Right cardiac atrium (tissue), 5 donors: ENCODE measurements at places on chromosomes 2 and 18.
A peak's percentile ranks its signal among the peaks of the same experiment; 100 is the strongest.

DNA sequence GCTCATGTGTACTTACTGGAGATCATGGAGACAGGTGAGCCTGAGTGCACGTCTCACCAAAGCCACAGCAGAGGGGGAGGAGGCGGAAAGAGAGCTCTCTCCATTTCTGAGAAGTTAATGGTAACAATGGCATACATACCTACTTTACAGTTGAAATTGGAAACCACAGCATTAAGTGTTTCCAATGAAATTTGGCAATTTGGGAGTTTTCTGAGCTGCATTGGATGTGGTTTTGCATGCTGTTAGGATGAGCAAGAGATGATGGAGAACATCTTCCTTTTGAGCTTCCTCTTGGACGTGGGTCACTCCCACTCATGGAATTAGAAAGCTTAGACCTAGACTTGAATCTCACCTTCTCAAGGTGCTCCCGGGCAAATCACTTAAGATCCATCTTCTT is 25.5 kb upstream of the IL37 start:
- DNase-seq = no peak

DNA sequence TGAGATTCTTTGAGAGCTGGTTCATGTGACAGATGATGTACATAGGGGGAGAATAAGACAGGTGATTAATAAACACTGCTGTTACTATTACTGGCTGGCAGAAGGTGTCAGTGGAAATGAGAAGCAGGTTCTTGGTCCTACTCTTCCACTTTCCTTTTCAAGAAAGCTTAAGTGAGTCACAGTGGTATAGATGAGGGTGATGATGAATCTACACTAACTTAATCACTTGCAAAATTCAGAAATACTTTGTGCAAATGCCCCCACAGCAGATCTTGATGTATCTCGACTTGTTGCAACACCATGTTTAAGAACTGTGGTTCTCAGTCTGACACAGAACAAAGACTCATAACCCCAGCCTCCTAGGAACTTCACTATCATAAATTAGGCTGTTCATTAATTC is 35.9 kb upstream of the MGAT5 start:
- DNase-seq = no peak

DNA sequence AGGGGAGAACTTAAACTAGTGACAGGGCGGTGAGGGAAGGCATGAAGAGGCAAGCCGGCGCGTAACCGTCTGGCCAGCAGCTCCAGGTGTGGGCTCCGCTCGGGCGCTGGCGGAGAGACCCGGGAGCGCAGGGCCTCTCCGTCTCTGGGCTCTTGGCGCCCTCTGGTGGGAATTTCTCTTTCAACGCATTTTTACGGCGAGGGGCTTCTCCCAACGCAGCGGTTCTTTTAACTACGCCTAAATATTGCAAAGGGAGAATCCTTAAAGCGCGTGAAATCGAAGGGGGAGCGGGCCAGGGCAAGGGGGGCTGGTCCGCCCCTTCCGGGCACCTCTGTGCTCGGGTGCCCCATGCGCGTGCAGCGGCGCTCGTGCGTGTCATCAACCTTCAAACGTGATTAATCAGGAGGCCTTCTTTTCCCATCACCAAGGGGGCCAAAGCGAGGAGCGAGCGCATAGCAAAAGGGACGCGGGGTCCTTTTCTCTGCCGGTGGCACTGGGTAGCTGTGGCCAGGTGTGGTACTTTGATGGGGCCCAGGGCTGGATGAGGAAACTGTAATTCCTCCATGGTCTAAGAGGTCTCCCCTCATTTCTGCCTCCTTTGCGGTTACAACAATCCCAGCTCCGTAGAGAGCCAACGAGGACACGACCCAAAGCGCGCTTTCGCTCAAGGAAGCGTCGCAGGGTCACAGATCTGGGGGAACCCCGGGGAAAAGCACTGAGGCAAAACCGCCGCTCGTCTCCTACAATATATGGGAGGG is 762 bp upstream of the GAD1 start:
- peak; percentile 75 for DNase-seq

GRCh38 chr2:145302886-145303285 is 783.0 kb upstream of the ZEB2 start:
- DNase-seq = no peak

GRCh38 chr2:176147210-176147799 is 4.0 kb upstream of the HOXD4 start:
- DNase-seq = no peak

GRCh38 chr2:144137705-144138428 is 382.1 kb downstream of the ZEB2 start:
- DNase-seq = no peak

- DNase-seq = peak; percentile 16
Observed at GRCh38 chr2:170155022-170155722, 22.8 kb upstream of the MYO3B start.

DNA sequence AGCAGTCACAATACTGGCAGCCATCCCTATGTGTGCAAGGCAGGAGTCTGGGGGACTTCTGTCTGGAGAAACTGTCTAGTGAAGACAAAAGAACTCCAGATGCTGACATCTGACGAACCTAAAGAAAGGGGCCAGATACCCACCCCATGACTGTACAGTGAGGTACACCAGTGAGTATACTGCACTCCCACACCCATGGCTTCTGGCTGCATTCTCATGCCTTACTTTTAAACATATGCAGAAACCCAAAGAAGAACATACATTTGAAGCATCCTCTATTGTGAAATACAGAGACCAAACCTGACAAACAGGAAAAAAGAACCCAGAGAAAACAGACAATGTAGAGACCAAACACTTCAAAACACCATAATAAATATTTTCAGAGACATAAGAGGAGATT is 102.2 kb downstream of the ACTR3 start:
- DNase-seq = no peak

- no peak for DNase-seq
Observed at GRCh38 chr18:44691148-44691925, 10.6 kb downstream of the SETBP1 start.

DNA sequence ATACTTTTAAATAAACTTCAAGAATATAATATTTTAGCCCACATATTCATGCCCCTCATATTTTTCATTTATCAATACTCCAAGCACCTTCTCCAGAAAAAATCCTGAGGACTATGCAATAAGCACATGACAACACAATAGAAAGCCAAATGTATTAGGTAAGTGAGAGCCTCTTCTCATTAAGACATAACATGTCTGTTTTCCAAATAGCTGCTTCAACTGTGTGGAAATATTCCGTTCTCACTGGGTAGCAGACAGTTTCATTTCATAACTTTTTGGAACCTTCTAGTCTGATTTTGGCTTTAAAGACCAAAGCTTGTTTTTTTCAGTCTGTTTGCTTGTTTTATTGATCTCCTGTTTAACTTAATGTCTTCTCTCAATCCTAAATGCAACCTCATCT is 137.8 kb downstream of the PIK3C3 start:
- no peak for DNase-seq

DNA sequence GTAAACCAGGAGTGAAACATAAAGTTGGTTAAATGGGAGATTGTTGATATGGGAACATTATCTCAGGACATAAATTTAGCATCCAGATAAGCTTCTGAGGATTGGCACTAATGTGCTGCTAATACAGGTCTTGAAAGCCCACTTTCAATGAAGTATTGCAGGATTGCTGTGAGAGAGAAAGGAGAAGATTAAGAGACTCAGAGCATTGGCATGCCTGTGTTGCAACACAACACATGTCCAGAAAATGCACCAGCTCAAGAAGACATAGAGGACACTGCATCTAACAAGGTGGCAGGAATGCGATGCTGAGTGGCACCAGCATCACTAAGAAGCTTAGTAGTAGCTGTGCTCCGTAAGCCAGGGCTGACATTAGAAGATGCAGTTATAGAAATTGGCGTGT is 728.9 kb downstream of the SUCLG1 start:
- no peak for DNase-seq

GRCh38 chr2:152134488-152135280 is 35.8 kb upstream of the CACNB4 start:
- DNase-seq = no peak

GRCh38 chr2:3302751-3303582 is 74.7 kb downstream of the EIPR1 start:
- DNase-seq = peak; percentile 60

DNA sequence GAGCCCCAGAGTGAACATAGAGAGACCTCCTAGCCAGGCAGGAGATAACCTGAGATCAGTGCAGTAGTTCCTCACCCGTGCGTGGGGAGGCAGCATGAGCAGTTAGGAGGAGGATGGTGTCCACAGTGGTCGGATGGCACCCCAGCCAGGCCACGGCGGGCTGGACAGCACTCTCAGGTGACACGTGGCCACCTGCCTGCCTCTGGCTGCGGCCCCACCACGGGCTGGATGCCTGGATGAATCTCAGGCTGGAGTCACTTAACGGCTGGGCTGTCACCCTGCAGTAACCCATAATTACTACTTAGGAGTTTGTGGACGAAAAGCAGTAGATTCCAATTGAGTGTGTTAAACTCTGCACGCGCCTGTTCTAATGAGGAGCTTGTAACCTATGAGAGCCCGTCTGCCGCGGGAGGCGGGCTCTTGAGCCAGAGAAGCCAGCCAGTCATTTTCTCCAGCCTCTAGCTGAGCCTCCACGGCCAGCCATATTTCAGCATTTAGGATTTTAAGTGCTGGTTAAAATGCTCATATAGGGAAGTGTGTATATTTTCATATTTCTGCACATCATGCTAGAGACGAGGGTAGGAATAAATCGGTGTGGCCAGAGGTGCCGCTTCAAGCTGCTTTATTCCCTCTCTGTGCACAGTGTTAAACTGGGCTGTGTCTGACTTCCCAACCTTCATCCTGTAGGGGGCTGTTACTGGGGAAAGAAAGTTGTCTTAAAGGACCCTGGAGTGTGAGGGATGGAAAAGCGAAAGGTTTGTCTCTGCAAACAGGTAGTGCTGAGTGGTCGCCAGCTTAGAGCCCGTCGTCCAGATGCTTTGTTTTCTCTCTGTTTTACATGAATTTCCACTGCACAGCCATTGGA is 144.0 kb downstream of the GLI2 start:
- DNase-seq = no peak

DNA sequence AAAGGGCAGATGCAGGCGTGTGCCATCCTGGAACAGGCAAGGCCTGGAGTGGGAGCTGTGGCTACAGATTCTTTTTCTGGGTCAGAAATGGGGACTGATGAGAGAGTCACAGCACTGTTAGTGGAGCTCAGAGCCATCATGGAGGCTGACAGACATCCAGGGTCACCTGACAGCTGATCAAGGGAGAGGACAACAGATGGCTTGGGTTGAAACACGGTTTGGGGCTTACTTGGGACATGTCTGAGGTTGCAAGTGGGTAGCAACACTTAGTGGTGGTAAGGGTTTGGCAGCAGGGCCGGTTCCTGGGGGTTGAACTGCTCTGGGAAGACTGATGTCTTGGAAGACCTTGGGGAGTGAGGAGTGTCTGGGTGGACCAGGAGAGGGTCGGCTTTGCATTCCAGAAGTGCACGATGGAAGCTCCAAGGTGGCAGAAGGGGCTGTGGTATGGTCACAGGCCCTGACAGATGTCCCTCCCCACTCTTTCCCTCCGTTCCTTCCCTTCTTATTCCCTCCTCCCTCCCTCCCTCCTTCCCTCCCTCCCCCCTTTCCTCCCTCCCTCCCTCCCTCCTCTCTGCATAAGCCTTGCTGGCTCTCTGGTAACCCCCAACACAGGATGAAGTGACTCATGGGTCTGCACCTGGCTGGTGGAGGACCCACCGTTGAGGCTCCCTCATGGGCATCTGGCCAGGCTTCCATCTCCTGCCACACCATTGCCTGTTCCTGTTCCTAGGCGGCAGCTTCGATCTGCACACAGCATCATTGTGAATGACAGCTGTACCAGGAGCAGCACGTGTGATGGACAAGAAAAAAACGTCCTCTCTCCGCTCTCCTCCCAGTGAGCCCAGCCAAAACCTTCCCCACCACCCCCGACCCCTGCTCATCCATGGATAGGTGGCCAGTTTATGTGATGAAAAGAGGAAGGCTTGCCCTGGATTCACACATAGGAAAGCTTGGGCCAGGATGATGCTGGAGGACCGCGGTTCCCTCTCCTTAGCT is 63.8 kb upstream of the RPL31 start:
- no peak for DNase-seq

- no peak for DNase-seq
Observed at GRCh38 chr2:126534478-126534877, 121.5 kb upstream of the GYPC start.

DNA sequence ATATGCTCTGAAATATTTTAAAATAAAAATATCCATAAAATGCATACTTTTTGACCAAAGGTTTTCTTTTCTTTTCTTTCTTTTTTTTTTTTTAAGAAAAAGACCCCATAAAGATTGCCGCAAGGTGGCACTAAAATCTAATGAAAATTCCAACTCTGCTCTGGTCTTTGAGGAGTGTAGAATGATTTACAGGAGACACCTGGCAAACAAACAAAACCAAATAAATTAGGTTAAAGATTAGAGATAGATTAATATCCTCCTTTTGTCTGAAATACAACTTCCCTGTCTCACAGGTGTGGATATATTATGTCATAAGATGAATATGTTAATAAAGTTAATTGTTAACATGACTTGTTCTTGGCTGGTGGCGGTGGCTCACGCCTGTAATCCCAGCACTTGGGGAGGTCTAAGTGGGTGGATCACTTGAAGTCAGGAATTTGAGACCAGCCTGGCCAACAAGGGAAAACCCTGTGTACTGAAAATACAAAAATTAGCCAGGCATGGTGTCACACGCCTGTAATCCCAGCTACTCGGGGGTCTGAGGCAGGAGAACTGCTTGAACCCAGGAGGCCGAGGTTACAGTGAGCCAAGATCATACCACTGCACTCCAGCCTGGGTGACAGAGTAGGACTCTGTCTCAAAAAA is 3.5 kb upstream of the RHOB start:
- no peak for DNase-seq

DNA sequence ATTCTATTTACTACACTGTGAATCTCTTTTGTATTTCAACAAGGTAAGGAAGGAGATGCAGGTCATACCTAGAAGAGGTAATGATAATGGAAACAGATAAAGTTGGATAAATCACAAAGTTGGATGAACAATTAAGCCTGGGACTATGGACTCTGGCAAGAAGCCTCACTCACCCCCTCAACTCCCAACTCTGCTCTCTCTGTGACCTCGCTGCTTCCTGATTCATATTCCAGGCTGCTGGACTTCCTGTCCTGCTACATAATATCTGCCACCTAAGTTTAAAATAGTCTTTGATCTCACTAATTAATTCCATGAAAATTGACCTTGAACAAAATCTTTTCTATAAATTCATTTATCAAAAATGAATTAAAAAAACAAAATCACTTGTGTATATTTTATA is 215.3 kb downstream of the CALCRL start:
- no peak for DNase-seq
